ENCODE measurements at places on chromosomes 4 and X. TPM values are rescaled to one million over a fixed set of nuclear protein-coding genes. Genes with fewer than 3 reads are reported as not detected.

The CLDN2 gene
- total RNA-seq = not detected

GRCh38 chr4:171727185-171727584 is 86.0 kb upstream of the GALNTL6 start:
- no peak overlapping the region for H3K4me3 ChIP-seq
- no peak for DNase-seq
- H3K36me3 ChIP-seq = no peaks in the 10 kb centered on the region
- no peak overlapping the region for H3K27ac ChIP-seq

The KLF3 gene
- 16.5 TPM for total RNA-seq

DNA sequence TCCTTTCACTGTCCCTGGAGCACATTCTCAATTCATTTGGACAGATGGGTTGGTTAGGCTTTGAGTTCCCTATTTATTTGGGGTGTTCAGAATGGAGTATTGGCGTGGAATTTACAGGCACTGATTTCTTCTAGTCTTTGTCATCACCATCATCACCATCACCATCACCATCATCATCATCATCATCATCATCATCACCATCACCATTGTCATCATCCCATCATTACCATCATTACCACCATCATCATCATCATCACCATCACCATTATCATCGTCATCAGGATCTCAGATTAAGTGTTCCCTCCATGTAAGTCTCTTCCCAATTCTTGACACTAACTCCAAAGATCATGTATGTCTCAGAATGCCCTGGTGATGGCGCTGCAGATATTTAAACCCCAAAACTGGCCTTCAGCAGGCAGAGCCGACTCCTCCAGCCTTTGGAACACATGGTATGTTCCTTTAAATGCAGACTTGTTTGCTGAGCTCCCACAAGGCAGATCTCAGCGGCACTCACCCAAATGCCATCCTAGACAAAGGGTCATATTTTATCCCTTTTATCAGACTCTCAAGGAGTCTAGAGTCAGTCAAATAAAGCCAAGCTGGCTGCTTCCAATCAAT is 19.8 kb upstream of the FAM9A start:
- H3K4me3 ChIP-seq = no peak overlapping the region
- DNase-seq = peak; percentile 79
- H3K27me3 ChIP-seq = no peaks in the 10 kb centered on the region
- no peaks in the 10 kb centered on the region for H3K36me3 ChIP-seq

DNA sequence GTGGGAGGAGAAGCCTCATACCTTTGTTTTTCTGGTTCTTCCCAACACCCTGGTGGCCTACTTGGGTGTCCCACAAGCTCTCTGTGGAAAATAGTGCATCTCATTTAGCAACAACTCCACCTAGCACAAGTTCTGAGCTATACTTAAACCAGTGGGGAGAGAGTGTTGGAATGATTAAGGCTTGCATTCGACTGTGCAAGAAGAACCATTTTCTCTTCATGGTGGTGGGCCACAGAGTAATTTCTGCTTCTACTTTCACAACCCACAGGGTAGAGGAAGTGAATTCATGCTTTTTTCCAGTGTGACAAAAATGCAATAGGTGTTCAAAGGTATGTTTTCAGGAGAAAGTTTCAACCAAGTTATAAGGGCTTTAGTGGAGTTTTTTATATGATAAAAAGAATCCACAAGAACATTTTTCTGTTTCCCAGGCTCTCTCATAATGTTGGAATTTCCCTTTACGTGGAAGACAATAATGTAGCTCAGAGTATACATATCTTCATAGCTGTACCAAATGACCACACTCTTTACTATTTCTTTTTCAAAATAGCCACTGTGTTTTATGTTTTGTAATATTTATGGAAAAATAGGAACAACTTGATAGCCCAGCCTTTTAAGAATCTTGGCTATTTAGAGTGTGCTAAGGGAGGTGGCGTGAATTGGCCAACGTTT is 80.3 kb upstream of the HHIP start:
- no peaks in the 10 kb centered on the region for H3K4me1 ChIP-seq
- H3K4me3 ChIP-seq = no peak overlapping the region
- H3K27me3 ChIP-seq = no peaks in the 10 kb centered on the region

The SLC38A5 gene
- total RNA-seq = 47.0 TPM

- peaks cover 23% of the 10 kb centered on the region for H3K4me1 ChIP-seq
- no peaks in the 10 kb centered on the region for H3K36me3 ChIP-seq
- no peak overlapping the region for H3K4me3 ChIP-seq
- no peak for DNase-seq
- no peaks in the 10 kb centered on the region for H3K27me3 ChIP-seq
- no peak overlapping the region for H3K27ac ChIP-seq
These were observed 12.5 kb downstream of the RTL8B start for GRCh38 chrX:135009838-135010237.

GRCh38 chrX:76183289-76184049 is 10.6 kb downstream of the PBDC1 start:
- no peak for DNase-seq
- no peak overlapping the region for H3K4me3 ChIP-seq
- H3K36me3 ChIP-seq = no peaks in the 10 kb centered on the region
- H3K27me3 ChIP-seq = no peaks in the 10 kb centered on the region
- H3K4me1 ChIP-seq = no peaks in the 10 kb centered on the region
- H3K27ac ChIP-seq = no peak overlapping the region

- H3K4me3 ChIP-seq = peak overlapping the region; percentile 65
- DNase-seq = peak; percentile 33
- H3K27me3 ChIP-seq = no peaks in the 10 kb centered on the region
- no peak overlapping the region for H3K27ac ChIP-seq
These were observed 1.0 kb upstream of the DDX60 start for GRCh38 chr4:168319486-168320019.

The BBS7 gene
- total RNA-seq = 15.9 TPM

- no peak for DNase-seq
- H3K27me3 ChIP-seq = no peaks in the 10 kb centered on the region
- H3K27ac ChIP-seq = no peak overlapping the region
- no peaks in the 10 kb centered on the region for H3K4me1 ChIP-seq
- no peak overlapping the region for H3K4me3 ChIP-seq
These were observed 278.9 kb downstream of the FBXW7 start for GRCh38 chr4:152256996-152257395.
